Posterior cingulate gyrus (tissue), 11 donors: ENCODE measurements at places on chromosomes 7 and 10.

GRCh38 chr7:39252916-39253315 lies 275.2 kb downstream of the POU6F2 start:
- no peak for DNase-seq

DNA sequence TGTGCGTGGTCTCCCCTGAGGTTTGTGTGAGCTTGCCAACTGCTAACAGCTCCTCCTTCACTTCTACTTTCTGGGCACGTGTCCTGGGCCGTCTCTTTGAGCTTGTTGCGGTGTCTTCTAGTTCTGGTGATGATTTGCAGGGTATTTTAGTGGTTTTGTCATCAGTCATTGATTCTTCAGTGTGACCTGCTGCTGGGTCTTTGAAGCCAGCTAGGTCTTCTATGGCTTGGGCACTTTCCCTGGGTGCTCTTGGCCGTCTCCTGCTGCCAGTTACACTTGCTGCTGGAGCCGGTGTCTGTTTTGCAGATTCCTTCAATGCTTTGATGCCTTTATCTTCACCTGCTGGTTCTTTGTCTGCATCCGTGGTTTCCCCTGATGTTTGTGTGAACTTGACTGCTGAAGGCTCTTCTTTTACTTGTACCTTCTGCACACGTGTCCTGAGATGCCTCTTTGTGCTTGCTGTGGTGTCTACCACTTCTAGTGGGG lies 23.0 kb downstream of the MKI67 start:
- DNase-seq: no peak

GRCh38 chr10:78559661-78560340 lies 509.0 kb upstream of the ZMIZ1 start:
- no peak for DNase-seq

DNA sequence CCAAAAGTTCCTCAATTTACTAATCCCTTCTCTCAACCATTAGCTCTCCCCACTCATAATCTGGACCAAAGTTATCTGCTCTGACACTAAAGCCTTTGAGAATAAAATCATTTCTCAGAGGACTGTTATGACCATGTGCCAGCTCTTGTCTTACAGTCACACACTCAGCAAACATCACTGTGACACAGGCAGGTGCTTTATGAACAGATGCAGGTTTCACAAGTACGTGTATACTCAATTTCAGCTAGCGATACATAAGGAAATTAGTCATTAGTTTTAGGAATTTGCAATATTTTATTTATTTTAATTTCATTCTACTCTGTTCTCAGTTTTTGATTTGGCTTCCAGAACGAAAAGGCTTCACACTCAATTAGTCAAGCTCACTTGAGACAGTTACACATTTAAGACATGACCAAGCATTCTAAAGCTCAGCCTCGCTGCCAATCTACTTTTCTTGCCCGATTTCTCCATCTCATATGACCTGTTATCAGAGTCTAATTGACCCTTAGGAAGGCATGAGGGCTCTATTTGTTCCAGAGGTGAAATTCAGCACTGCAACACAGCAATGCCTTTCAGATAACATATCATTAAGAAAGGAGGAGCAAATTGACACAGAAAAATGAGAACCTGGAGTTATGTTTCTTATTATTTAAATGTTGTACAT lies 76.8 kb downstream of the TFEC start:
- no peak for DNase-seq

DNA sequence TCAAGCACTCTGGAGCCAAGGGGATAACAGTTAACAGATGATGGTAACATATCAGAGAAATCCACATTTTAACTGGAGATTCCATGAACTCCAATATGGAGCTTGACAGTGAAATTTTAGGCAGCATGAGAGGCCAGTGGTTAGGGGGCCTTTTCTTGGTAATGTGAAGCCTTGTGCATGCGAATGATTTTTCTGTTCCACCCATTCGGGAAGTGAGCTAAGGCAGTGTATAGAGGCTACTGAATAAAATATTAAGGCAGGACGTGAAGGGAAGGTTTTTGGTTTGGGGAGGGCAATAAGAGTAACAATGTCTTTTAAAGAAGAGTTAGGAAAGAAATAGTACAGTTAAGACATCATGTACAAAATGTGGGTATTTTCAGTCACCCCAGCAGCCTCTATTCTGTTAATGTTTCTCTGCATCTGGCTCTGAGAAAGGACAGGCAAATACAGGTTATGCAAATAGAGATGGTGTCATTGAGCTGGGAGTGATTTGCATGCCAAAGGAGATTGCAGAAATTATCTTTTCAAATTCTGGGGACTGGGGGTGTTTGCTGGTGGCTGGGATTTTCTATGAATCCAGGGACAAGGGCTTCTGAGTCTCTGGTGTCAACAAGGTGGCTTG lies 6.8 kb upstream of the TAS2R60 start:
- DNase-seq: no peak

- DNase-seq: no peak
Measured at GRCh38 chr7:68833422-68833821, 764.9 kb upstream of the AUTS2 start.

DNA sequence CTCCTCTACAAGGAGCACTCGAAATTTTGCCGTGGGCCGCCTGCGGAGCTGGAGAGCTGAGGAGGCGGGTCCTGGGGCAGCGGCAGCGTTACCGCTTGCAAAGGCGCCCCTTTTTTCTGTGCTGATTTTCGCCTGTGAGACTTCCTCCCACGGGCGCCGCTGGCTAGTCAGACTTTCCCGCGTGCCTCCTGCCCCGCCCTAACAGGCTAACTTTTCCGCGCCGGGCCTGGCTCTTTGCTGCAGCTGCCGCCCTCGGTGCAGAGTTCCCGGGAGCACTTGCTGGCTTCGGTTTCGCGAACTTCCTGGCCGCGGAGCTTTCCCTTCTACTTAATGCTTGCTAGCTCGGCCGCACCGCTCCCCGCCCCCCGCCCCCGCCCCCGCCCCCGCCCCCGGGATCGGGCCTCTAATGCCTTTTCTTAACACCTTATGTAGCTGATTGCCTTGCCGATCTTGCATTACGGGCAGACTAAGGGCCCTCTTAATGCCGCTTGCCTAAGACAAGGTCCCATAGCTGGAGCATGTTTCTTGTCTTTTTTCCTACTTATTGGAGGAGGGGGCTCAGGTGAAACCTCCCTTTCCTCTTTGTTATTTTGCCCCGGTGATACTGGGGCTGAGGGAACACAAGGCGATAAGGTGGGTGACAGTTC lies 37.9 kb upstream of the RASGEF1A start:
- DNase-seq: peak; percentile 60

DNA sequence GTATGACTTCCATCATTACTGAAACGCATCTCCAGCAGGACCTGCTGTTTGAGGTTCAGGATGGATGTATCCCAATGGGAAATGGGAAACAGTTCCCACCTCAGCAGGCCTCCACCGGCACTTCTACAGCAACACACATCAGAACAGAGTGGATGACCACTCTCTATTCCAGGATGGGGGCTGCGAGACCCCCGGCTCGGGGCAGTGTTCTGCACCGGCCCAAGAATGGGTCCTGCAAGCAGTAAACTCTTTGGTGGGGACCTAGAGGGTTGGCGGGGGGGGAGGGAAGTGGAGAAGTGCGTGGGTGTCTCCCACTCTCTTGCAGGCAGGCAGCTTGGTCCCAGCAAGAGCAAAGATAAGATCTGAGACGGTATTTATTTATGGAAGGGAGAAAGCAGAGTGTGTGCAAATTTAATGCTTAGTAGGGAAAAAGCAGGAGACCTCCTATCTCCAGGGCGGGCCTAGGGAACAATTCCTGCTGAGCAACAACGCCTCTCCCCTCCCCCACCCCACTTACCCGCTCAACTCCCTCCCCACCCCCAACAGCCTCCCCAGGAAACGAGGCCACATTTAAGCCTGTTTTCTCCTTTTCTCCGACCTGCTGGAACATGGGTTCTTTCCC lies 4.0 kb downstream of the SFMBT2 start:
- no peak for DNase-seq

GRCh38 chr7:35251606-35252310 lies 2.1 kb downstream of the TBX20 start:
- DNase-seq: no peak

- DNase-seq: no peak
Measured at GRCh38 chr10:60236869-60237524, 152.7 kb downstream of the ANK3 start.

DNA sequence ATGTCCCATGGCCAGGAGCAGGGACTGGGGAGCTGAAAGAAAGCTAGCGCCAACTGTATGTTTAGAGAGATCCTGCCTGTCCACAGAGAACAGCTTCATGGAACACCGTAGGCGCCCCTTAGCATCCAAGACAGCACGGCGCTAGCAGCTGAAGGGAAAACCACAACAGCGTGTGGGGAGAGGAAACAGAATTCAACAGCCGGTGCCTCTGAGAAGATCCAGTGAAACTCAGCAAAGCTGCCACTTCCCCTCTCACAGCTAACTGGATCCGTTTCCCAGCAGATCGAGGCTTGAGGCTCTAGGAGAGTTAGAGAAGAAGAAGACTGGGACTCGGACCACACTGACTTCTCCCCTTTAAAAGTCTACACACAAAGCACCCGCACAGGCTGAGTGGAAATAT lies 145.0 kb downstream of the MAD1L1 start:
- DNase-seq: no peak

DNA sequence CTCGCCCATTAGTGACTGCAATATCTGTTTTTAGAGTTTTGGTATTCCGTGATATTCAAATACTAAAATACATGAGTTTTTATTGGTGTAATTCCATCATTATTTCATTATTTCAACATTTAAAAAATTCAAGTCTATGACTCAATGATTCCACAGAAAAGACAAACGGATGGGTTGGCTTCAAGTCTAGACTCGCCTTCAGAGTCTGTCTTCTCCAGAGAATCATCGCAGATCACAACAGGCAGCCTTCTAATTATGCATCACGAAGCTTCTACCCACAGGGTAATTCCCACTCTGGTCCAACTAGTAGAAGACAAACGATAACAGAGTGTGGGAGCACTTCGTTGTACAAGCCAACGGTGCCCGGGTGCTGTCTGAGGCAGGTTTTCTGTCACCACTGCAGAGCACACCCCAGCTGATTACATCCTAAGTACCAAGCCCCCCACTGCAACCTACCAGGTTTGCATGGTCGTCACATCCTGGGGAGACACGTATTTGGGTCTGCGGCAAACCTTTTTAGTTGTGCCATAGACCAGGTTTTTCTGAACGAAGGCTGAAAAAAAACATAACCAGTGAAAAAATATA lies 28.9 kb downstream of the PARP12 start:
- DNase-seq: no peak

DNA sequence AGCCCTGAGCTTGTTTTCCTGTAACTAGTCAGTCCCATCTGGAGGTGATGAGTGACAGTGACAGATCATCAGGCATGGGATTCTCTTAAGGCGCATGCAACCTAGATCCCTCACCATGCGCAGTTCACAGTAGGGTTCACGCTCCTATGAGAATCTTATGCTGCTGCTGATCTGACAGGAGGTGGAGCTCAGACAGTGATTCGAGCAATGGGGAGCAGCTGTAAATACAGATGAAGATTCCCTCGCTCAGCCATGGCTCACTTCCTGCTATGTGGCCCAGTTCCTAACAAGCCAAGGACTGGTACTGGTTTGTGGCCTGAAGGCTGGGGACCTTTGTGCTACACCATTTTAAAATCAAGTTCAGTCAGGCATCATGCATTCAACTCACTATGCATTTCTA lies 221.7 kb downstream of the KIAA1217 start:
- no peak for DNase-seq

DNA sequence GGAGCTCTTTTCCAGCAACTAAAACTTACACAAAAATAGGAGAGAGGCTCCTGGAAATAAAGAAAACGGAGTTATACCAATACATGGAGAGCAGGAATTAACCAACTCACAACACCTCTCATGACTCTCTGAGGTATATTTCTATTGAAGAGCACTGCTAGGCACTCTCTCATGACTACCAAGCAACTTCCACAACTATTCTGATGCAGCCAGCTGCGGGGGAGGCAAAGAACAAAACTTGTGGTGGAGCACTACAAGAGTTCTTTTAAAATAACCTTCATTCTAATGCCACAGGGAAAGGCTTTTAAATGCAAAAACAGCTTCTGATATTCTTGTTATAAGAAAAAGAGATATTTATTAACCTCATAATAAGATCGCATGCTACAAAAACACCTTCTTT lies 140.7 kb downstream of the SLC25A13 start:
- no peak for DNase-seq

- no peak for DNase-seq
Measured at GRCh38 chr10:131901181-131901829, 497 bp downstream of the PPP2R2D start.

DNA sequence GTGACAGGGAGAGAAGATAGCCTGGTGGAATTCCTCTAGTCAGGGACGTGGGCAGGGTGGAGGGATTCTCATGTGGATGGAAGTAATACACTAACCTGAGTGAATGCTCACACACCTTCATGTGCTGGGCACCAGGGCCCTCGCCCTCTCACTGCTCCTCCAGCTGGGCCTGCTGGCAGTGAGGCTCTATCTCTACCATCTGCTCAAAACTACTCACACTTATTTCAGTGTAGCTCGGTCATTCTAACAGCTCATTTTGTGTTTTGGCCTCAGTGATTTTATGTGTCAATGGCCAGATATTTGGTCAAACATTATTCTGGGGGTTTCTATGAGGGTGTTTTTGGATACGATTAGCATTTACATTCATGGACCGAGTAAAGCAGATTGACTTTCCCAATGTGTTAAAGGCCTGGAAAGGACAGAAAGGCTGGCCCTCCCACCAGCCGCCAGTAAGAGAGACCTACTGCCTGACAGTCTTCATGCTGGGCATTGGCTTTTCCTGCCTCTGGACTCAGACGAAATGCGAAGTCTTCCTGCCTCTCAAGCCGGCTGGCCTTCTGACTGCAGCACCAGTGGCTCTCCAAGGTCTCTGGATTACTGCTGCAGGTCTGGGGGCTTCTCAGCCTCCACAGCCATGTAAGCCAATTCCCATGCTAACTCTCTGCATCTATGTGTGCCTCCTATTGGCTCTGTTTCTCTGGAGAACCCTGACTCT lies 335.4 kb downstream of the CXCL12 start:
- DNase-seq: no peak

DNA sequence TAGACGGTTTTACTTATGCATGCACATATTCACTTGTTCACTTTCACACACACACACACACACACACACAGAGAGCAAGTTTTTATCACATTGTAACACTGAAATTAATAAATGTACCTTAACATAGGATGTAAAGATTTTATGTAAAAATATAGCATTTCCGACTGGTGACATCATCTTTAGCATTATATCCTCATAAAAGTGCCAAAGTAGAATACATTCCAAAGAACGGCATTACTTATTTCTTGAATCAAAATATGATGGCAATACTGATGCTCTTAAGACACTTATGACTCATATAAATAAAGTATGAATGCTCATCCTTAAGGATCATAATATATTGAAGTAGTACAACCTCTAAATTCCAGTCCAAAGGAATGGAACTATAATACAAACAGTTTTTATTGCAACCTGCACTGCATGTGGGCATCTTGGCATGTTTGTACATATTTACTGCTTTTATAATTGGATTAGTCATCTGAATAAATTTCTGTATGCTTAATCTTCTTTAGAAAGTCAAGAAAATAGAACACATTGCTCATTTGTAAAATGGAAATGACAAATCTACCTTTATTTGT lies 290.0 kb upstream of the SEMA3A start:
- no peak for DNase-seq

- no peak for DNase-seq
Measured at GRCh38 chr7:91165846-91166230, 98.4 kb upstream of the FZD1 start.
